ENCODE measurements at places on chromosomes 5 and 9.
A peak's percentile ranks its signal among the peaks of the same experiment; 100 is the strongest.

GRCh38 chr5:171528865-171529614 is 109.6 kb downstream of the FGF18 start:
- DNase-seq: no peak

GRCh38 chr5:176642675-176643490 is 4.4 kb upstream of the TSPAN17 start:
- DNase-seq: no peak

DNA sequence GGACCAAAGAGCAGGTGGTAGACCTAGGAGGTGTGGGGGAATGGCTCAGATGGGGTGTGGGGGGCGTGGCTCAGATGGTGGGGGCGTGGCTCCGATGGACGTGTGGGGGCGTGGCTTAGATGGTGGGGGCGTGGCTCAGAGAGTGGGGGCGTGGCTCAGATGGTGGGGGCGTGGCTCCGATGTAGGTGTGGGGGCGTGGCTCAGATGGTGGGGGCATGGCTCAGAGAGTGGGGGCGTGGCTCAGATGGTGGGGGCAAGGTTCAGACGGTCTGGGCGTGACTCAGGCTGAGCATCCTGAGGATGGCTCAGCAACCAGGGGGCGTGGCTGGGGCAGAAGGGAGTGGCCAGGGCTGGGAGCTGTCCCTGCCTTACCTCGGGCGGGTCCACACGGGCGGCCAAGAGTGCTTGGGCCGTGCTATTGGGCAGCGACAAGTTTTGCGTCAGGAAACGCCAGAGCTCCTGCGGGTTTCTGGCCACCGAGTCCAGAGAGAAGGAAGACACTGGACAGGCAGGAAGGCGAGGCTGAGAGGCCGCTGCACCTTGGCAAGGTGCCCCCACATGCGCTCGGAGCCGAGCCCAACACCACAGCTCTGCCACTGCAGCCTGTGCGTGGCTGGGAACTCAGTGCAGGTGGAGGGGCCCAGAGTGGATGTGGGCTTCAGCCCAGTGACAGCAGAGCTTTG is 5.9 kb downstream of the ABCA2 start:
- peak; percentile 71 for DNase-seq

- no peak for DNase-seq
These were observed 815 bp downstream of the PDZD2 start for GRCh38 chr5:31639481-31640411.

DNA sequence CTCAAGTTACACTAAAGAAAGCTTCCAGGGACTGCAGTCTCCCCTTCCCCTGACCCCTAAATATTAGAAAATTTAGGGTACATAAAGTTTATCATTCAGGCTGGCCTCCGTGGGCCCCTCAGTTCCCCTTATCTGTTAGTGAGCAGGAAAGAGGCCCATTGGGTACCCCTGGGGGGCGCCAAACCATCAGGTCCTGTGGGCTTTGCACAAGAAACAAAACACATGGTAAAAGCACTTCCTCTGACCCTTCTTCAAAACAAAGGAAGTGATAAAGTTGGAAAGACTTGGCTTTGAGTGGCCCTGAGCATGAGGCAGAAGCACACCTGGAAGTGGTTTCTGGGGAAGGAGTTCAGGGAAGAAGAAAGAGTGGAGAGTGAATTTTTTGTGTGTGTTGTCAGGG is 213.0 kb downstream of the SMARCA2 start:
- no peak for DNase-seq

GRCh38 chr5:59790376-59790775 is 103.2 kb downstream of the PDE4D start:
- no peak for DNase-seq

GRCh38 chr5:137221943-137222342 is 277.2 kb downstream of the SPOCK1 start:
- DNase-seq: no peak

DNA sequence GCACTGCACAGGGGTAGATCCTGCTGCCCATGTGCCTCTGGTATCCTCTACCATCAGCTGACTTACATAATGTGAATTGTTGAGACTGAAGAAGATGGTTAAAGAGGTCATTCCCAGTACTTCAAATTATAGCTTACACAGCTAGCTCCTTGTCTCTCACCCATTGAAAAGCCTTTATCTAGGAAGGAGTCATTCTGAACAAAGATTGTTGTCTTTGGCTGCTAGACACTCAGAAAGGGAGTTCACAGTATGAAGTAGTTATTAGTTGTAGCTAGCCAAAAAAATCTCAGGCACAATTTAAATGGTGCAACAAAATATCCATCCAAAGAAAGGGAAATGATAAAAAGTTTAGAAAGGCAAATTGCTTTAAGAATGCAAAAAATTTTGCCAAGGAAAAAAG is 102.0 kb upstream of the NREP start:
- DNase-seq: no peak

- no peak for DNase-seq
These were observed 59.6 kb downstream of the PRUNE2 start for GRCh38 chr9:76846297-76846696.

DNA sequence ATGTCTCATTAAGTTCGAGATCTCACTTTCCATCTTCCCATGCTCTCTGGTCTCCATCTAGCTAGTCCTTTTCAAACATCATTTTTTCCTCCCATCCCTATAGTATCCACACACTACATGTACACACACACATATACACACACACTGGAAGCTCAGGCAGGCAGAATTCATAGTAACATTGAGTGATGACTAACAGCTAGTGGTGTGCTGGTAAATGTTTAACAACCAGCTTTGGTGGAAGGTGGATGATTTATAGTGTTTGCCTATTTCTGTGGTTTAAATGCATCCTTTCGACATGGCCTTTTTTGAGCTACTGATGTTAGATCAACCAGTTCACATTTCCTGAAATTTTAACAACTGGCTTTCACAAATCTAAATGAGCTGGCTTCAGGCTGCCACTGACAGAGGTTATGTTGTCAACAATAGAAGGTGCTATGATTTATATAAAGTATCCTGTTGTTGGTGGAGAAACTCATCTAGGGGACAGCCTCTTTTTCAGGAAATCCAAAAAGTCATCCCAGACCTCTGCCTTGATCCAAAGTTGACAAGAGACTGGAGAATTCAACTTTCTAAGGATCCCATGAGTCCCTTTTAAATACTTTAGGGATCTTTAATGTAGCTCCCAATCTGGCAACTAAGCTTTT is 117.8 kb downstream of the CCDC192 start:
- DNase-seq: no peak

GRCh38 chr5:170070556-170071412 is 34.9 kb upstream of the FOXI1 start:
- DNase-seq: no peak

- no peak for DNase-seq
These were observed 408.5 kb downstream of the TMEM38B start for GRCh38 chr9:106102821-106103220.

Measured in activated CD4-positive, alpha-beta T cell treated with anti-CD3 and anti-CD28 coated beads, Interleukin-2, amount 50 U/mL, for 4 hours (primary cell).